ENCODE measurements at places on chromosomes 5 and 9.

DNA sequence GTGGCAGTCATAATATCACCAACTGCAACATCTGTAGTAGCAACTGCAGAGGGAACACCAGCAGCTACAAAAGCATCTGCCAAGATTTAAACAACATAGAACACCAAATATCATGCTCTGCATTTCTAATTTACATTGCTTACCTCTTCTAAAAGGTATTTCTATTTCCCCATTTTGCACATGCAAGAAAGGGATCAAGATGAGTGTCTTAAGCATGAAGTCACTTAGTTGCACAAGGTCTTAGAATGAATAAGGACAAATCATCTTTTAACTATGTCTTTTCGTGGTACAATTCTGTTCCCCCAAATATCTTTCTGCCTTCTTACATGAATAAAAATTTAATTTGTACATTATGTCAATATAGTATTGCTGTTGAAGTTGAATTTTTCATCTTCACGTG lies 1746.4 kb downstream of the EFNA5 start:
- no peak for DNase-seq

DNA sequence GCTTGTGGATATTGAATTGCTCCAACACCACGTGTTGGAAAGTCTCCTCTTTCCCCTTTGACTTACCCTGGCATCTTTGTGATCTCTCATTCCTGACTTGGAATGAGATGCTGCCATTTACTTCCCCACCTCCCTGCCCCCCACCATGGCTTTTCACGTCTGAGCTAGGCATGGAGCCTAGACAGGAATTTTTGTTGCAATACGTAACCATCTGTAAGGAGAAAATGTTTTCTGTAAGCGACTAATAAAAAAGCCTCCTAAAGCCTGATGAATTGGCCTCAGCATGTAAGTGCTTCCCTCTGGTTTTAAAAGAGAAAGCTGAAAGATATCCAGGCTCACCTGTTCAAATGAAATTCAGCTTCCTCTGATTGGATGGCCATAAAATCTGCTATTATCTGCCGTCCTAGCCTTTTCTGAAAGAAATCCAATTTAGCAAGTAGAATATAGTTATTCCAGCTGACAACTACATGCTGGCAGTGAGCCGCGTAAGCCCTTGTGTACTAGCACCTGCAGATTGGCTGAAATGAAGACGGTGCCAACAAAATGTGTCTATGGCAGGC lies 200.1 kb downstream of the NSG2 start:
- DNase-seq: no peak

DNA sequence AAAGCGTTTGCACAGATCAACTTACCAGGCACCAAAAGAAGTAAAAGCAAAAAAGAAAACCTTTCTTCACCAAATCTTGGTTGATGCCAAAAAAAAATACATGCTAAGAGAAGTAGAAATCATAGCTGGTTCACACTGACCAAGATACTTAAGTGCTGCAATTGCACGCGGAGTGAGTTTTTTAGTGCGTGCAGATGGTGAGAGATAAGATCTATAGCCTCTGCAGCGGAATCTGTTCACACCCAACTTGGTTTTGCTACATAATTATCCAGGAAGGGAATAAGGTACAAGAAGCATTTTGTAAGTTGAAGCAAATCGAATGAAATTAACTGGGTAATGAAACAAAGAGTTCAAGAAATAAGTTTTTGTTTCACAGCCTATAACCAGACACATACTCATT lies 36.4 kb upstream of the CCDC152 start:
- DNase-seq: no peak

DNA sequence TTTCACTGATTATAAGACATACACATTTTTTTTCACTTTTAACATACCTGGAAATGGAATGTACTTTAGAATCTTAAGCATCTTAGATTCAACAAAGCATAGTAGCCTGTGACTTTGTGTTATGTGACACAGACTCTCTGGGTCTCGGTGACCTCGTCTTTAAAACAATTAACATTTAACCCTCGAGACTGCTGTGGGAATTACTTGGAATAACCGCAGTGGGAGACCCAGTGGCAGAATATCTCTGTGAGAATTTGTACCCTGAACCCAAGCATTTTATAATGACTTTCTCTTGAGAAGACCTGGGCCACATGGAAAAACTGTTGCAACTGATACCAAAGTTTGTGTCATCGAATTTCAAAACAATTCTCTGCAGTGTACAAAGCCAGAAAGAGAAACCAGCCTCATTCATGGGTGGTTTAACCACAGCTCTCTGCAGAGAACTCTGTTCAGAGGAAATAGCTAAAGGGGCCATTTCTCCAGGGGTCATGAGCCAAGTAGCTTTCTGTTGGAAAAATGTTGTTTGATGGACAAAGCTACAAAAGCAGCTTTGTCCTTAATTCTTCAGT lies 10.0 kb upstream of the RETREG1 start:
- no peak for DNase-seq

- peak; percentile 24 for DNase-seq
Measured at GRCh38 chr9:131585375-131585774, 40.1 kb downstream of the PRRT1B start.

DNA sequence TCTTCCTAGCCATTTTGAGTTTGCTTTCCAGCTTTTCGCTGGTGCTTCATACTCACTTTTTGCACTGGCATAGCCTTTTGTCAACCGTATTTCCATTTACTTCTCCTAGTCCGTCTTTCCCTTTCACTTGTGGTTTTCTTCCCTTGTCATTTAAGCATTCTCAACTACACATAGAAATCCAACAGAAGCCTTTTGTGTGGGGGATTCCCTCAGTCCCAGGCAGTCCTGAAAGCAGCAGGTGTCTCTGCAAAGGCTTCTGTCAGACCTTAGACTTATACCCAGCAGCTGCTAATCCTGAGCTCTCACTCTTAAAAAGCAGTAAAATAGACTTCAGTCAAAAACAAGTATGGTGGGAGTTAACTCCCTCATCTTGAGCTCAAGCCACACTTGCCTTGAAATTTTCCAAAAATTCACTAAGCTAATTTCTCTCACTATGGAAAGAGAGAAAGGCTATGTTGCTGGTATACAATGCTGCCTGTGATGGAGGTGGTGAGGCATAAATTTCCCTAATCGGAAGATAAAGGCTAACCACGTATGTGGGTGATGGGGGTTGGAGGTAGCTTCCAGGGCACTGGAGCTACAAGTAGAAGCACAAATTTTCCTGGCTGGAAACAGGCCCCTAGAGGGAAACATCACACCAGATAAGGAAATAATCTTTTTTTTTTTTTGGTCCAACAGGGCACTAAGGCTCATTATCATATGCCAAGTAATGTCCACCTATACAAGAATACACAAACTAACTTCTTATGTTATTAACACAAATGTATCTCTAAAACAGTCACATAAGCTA lies 34.8 kb upstream of the IFNK start:
- no peak for DNase-seq

- DNase-seq: peak; percentile 80
Measured at GRCh38 chr5:163504079-163504931, 1.1 kb upstream of the MAT2B start.

GRCh38 chr5:56763182-56763581 lies 52.2 kb upstream of the MAP3K1 start:
- no peak for DNase-seq

DNA sequence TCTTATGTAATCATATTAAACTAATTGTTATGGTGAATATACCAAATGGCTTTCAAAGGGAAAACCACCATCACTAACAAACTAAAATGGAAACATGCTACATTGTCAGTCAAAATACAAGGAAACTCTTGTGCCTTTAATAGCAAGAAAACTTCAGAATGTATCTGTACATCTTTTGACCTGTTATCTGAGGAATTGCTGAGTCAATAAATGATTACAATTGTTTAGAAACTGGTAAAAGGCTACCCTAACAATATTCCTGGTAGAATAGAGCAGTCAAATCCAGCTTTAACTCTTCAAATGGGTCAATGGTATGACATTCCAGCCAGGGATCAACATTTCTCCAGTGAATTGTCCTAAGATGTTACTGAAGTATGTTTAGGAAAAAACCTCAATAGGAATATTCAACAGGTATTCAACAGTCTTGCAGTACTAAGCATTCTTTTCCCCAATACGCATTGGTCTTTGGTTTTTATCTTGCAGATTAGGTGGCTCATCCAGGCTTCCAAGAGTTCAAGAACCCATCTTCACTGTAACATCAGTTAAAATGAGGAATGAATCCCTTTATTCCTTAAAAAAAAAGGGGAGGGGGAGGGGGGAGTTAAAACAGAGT lies 52.4 kb downstream of the CSNK1A1 start:
- DNase-seq: no peak

DNA sequence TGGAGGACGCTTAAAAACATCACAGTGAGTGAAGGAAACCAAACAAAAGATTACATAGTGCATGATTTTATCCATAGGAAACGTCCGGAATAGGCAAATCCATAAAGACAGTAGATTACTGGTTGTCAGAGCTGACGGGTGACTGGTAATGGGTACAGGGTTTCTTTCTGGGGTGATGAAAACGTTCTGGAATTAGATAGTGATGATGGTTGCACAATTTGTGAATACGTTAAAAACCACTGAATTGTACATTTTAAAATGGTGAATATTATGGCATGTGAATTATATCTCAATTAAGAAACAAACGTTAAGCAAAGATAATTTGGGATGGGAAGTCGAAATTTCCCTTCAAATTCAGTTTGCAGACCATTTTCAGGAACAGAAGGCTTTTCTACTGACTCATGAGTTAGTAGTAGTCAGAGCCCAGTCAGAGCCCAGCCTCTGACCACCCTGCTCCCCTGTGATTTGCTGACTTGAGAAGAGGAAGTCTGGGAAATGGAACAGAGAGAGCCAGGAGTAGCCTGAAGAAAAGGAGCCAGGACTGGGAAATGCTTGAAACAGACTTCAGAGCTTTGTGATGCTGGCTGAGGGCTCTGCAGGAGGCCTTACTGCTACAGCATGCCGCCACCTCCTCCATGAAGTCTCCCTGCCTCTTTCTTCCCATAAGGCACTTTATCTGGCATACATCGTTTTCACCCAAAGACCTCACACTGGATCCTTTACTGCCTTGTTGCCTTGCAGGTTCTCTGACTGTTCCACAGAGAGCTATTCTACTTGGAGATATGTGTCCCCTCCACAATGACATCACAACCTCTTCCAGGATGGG lies 46.4 kb upstream of the CTNNA1 start:
- DNase-seq: no peak

- no peak for DNase-seq
Measured at GRCh38 chr9:94507531-94508258, 47.2 kb upstream of the PCAT7 start.

DNA sequence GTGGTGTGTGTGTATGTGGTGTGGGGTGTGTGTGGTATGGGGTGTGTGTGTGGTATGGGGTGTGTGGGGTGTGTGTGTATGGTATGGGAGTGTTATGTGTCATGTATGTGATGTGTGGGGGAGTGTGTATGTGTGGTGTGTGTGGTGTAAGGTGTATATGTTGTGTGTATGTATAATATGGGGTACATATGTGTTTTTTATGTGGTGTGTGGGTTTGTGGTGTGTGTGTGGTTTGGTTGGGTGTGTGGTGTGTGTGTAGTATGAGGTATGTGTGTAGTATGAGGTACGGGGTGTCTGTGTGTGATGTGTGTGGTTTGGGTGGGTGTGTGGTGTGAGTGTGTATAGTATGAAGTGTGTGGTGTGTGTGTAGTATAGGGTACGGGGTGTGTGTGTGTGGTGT lies 11.4 kb downstream of the ECSCR start:
- no peak for DNase-seq

GRCh38 chr5:157657516-157657915 lies 5.3 kb upstream of the SOX30 start:
- DNase-seq: no peak

GRCh38 chr5:127441799-127442484 lies 75.5 kb upstream of the PRRC1 start:
- DNase-seq: no peak

DNA sequence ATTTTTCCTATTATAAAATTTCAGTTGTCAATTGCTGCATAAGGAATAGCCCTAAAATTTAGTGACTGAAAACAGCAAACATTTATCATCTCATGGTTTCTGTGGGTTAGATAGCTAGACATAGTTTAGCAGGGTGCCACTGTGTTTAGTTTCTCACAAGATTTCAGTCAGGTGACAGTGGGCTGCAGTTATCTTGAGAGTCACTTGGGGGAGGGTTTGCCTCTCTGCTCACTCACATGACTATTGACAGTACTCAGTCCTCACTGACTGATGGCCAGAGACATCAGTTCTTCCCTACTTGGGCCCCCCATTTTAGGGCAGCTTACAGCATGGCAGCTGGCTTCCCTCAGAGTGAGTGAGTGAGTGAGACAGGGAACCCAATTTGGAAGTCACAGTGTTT lies 42.0 kb downstream of the PBX3 start:
- no peak for DNase-seq

GRCh38 chr5:116959843-116960242 lies 385.2 kb upstream of the SEMA6A start:
- no peak for DNase-seq

GRCh38 chr5:73729329-73729728 lies 103.3 kb downstream of the ARHGEF28 start:
- DNase-seq: no peak

DNA sequence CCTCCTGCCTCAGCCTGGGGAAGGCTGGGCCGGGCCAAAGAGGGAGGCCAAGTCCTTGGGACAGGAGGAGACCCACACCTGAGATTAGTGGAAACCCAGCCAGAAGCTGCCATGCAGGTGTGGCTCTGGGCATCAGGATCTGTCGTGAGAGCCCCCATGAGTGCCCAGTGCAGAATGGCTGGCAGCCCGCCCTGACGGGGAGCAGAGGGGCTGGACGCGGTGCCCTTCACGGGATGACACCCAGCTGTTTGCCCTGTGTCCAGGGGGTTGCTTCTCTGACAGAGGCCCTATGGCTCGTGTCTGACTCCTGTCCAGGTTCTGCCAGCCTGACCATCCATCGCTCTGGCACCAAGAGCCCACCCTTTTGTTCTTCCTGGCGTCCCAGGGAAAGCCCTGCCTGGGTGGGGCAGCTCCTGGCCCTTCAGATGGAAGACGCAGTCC lies 8.5 kb downstream of the DIPK1B start:
- DNase-seq: no peak

- no peak for DNase-seq
Measured at GRCh38 chr9:127445851-127446712, 5.1 kb downstream of the RPL12 start.

- no peak for DNase-seq
Measured at GRCh38 chr5:10199692-10200091, 50.0 kb downstream of the ATPSCKMT start.

- DNase-seq: no peak
Measured at GRCh38 chr5:147415651-147416050, 94.2 kb downstream of the DPYSL3 start.

- DNase-seq: peak; percentile 61
Measured at GRCh38 chr9:18605766-18606180, 131.8 kb downstream of the ADAMTSL1 start.

GRCh38 chr9:104892701-104893100 lies 35.3 kb downstream of the ABCA1 start:
- DNase-seq: no peak

Measured in right forelimb (tissue), 1 donor.